ENCODE measurements at places on chromosomes 12 and 14.

DNA sequence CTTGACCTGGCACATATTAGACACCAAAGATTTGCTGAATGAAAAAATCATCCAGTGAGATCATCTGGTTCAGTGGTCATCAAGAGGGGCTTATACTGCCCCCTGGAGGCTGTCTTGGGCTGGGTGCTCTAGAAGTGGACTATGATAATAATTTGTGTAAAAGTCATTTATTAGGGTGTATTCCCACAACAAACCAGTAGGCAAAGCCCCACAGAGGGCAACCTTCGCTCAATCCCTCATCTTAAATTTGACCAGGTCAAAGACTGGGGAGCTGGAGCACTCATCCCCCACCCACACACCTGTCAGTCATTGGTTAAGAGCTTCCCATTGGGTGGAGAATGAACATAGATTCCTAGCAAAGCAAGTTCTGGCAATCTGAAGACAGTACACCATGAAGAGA is 20.0 kb upstream of the FICD start:
- DNase-seq: no peak

DNA sequence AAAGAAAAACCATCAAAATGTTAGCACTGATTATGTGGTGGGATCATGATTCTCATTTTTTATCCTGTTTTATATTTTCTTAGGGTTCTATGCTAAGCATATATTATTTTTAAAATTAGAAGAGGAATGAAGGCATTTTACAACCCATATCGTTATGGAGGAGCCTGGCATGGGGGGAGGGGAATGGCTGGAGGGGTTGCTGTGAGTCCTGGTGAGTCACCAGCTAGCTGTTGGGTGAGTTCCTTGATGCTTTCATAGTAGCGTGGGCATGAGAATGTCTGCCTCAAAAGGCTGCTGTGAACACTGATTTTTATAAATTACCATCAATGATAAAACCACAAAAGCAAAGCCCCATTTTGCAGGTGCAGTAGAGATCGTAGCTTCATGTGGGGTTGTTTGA is 46.9 kb downstream of the C14orf132 start:
- DNase-seq: peak; percentile 27

DNA sequence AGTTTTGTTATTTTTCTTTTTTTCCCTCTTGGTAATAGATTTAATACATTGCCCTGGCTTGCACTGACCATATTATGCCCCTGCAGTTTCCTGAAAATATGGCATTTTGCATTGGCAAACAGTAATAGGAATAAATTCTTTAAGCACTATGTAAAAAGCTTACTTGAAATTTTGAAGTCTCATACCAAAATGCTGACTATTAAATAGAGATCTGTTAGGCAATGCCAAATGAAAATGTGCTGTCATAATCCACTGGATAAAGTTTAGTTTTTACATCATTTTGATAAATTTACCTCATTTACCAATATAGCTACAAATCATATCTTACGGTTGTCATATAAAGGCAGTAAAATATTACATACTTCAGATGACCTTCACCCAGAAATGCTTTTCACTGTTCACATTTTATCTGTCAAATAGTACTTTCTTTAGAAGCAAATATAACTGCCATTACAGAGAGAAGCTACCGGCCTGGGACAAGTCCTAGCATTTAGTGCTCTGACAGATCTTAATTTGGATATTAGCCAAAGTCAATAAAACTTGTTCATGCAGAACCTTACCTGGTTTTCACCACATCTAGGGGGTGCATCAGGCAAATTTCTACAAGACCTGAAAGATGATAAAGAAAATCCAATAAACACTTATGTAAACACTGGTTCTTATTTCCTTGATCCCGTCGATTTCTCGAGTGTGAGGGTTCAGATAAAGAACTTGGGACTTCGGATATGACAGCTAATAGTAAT is 212.9 kb downstream of the PAX9 start:
- DNase-seq: peak; percentile 34

DNA sequence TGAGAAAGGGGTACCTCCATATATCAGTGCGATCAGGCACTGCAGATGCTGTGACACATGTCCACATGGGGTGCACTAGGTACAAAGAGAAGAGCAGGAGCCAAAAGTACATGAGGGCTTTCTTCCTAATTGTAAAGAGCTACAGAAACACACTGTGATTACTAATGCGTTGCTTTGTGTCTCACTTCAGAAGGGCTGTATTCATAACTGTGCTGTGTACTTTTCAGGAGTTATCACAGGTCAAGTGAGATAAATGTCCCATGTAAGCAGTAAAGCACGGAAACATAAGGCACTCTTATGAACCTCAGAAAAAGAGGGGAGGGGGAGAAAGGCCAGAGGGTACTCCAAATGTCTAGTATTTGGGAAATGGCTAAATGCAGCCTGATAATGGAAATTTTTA is 10.6 kb downstream of the SPRING1 start:
- no peak for DNase-seq

DNA sequence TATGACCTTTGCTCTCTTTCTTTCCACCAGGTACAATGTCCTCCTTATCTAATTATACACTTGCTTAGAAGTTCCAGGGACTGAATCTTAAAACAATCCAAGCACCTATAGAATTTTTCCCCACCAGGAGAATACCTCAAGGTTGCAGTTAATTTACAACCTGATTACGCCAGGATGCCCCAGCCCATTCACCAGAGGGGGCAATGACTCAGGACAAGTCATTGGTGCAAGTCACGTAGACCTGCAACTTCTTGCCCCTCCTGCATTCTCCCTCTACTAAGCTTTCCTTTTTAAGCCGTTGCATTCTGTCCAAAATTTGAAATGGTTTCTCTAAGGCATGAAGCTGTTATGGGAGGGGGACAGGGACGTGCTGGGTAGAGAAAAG is 111.1 kb upstream of the SCAF11 start:
- no peak for DNase-seq

DNA sequence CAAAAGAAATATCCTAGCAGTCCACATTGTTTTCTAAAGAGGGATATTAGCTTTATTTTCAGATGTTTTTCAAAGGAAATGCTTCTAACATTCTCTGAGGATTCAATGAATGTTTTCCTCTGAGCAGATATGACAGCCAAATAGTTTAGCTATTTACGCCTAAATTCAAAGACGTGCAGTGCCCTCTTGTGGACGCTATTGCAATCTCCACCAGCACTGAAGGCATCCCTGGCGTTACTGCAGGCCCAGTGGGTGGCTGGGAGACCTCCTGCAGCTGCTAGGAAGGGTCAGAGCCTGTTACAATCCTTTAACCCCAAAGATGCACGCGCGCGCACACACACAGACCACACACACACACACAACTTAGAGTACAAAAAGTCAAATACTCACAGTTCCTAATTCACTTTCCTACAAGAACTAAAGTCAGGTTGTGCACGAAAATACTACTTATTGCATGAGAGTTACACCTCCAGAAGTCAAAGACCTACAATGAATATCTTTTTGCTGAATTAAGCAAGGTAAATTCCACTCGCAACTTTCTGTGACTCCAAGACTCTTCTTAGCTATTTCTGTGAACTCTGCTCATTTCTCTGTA is 589.3 kb upstream of the TMEM132C start:
- DNase-seq: no peak

DNA sequence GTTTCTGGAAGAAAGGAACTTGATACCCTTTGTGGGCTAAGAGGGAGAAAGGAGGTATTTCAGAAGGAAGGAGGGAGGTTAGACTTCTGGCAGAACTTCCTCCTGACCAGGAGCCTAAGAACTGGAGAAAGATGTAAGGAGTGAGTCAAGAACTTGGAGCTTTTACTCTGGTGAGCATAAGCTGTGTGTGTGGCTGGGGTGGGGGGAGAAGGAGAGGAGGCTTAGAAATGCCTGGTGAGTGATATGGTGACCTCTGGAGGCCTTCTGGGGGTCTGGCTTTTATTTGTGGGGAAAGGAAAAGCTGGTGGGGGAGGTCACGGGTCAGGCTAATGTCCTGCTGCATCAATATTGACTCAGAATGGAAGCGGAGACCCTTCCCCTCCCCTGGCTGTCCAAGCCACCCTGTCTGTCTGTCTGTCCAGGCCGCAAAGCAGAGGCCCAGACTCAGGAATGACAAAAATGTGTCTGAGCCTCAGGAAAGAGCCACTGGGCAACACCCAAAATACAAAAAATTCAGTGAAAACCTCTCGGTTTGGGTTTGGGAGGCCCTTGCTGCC is 4.8 kb downstream of the LRP1 start:
- no peak for DNase-seq

DNA sequence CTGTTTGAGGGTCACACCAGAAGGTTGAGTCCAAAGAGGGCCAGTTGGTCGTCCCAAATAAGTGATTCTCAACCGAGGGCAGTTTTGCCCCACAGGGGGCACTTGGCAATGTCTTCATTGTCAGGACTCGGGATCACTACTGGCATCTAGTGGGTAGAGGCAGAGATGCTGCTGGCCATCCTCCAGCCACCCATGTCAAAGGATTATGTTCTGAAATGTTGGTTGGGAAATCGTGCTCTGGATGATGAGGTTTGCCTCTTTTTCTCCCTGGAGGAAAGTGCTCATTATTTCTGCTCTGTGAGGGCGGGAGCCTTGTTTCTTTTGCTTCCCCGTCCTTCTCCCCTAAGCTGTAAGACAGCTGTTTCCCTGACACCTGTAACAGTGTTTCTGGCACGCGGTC is 3.6 kb downstream of the ZNF839 start:
- no peak for DNase-seq

DNA sequence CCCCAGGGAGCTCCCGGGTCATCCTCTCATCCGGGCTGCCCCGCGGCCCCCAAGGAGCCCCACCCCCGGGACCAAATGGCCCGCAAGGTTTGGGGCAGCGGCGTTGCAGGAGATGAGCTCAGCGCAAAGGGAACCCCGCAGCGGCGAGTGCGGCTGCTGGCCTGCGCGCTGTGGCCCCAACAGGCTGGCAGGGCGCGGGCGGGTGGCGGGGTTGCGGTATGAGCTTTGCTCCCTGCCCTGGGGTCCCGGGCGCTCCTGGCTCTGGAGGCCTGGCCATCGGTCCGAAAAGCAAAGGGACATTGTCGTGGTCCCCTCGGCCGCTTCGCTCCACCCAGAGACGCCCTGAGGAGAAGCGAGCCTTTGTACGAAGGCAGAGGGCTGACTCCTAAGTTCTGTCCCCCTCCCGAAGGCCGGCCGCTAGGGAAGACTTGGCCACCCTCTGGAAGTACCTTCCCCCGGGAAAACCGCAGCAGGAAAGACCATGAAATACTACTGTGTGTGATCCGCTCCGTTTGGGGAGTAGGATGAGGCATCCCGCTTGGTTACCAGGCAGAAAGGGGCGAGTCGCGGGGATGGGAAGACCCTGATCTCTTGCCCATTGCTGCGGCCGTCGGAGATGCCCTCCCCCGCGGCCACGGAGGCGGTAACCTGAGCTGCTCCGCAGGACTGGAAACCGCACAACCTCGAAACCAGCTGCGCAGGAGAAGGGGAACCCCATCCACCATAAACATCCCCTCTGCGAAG is 620 bp upstream of the NID2 start:
- no peak for DNase-seq
